Ovary (tissue), 10 donors: ENCODE measurements at places on chromosomes 3 and 15. TPM values are rescaled to one million over a fixed set of nuclear protein-coding genes. Genes with fewer than 3 reads are reported as not detected.

- no peak for DNase-seq
- no peak overlapping the region for H3K27ac ChIP-seq
- H3K36me3 ChIP-seq, result no peaks in the 10 kb centered on the region
These were observed 36.3 kb upstream of the DCLK3 start for GRCh38 chr3:36800533-36801116.

DNA sequence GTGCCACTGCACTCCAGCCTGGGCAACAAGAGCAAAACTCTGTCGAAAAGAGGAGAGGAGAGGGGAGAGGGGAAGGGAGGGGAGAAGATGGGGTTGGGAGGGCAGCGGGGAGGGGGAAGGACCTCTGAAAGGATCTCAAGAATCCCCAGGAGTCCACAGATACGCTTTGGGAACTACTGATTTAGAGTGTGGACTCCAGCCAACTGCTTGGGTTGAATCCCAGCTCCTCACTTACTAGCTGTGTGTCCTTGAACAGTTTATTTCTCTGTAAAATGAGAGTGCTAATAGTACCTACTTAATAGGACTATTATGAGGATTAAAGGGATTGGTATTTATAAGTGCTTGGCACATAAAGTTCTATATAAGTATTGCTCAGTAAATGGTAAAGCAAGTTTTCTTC is 45.0 kb upstream of the FAH start:
- no peak overlapping the region for H3K27ac ChIP-seq
- H3K36me3 ChIP-seq, result no peaks in the 10 kb centered on the region
- no peak overlapping the region for H3K4me3 ChIP-seq
- H3K4me1 ChIP-seq, result peaks cover 5% of the 10 kb centered on the region

DNA sequence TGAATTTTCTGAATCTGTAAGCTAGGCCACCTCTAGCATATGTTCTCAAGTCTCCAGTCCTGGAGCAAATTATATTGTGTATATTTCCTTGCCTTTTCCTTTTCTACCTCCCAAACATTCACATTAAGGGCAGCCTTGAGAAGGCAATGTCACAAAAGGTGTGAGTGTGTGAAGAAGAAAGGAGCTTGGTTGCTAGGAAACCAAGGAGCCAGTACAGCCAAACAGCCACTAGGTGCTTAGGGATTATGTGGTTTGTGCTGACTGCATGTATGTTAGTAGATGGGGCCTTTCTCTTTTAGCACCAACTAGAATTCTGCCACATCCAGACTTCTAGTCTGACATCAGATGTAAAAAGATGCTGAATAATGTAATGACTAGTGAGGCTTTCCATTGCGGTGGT is 118.8 kb upstream of the DAZL start:
- H3K4me3 ChIP-seq, result no peak overlapping the region
- no peaks in the 10 kb centered on the region for H3K36me3 ChIP-seq
- H3K27me3 ChIP-seq, result no peaks in the 10 kb centered on the region
- no peak overlapping the region for H3K27ac ChIP-seq
- no peak for DNase-seq

- H3K4me3 ChIP-seq, result no peak overlapping the region
- H3K27me3 ChIP-seq, result no peaks in the 10 kb centered on the region
- no peak overlapping the region for H3K27ac ChIP-seq
- DNase-seq, result no peak
- H3K36me3 ChIP-seq, result no peaks in the 10 kb centered on the region
These were observed 421.3 kb downstream of the PYDC2 start for GRCh38 chr3:191882289-191882688.

GRCh38 chr3:58666683-58667082 is at the start of gene FAM3D:
Gene FAM3D, minus strand, starts transcription at chr3:58666774. Its CDS starts 11,211 bp downstream, at chr3:58655563.
- H3K4me3 ChIP-seq, result no peak within 1 kb of the TSS
- H3K4me1 ChIP-seq, result no peaks in the 10 kb centered on the region
- H3K27ac ChIP-seq, result no peak within 1 kb of the TSS
- no peaks in the 10 kb centered on the region for H3K27me3 ChIP-seq

DNA sequence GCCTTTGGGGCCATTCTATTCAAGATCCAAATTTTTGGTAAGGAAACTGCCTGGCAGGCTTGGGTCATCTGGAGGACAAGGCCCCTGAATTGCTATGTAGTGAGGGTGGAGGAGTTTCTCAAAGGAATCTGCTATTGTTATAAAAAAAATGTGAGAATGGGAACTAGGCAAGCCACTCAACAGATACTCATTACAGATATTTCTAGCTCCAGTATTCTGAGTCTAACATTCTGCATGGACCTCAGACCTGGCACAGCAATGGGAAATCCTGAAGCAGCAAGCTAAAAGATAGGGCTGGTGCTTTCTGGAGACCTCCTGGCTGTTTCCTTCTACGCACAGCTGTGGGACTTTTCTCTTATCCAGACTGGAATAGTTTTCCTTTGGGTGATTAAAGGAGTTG is 430.7 kb upstream of the RBMS3 start:
- H3K4me1 ChIP-seq, result no peaks in the 10 kb centered on the region
- no peak overlapping the region for H3K27ac ChIP-seq
- no peak overlapping the region for H3K4me3 ChIP-seq
- DNase-seq, result no peak

GRCh38 chr15:81279621-81280485 is 44.1 kb downstream of the STARD5 start:
- no peaks in the 10 kb centered on the region for H3K4me1 ChIP-seq
- H3K4me3 ChIP-seq, result no peak overlapping the region
- no peaks in the 10 kb centered on the region for H3K36me3 ChIP-seq

DNA sequence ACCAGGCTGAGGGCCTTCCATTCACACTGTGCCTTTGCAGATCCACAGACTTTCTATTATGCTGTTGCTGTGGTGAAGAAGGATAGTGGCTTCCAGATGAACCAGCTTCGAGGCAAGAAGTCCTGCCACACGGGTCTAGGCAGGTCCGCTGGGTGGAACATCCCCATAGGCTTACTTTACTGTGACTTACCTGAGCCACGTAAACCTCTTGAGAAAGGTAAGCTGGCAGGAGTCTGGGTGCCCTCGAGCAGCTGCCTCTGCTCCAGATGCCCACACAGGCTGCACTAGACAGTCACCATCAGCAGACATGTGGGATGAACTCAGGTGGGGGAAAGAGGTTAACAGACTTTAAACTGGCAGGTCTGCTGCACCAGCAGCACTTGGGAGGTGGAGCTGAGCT is 8.3 kb downstream of the TF start:
- no peak overlapping the region for H3K27ac ChIP-seq
- no peak for DNase-seq
- H3K4me1 ChIP-seq, result no peaks in the 10 kb centered on the region
- no peak overlapping the region for H3K4me3 ChIP-seq

DNA sequence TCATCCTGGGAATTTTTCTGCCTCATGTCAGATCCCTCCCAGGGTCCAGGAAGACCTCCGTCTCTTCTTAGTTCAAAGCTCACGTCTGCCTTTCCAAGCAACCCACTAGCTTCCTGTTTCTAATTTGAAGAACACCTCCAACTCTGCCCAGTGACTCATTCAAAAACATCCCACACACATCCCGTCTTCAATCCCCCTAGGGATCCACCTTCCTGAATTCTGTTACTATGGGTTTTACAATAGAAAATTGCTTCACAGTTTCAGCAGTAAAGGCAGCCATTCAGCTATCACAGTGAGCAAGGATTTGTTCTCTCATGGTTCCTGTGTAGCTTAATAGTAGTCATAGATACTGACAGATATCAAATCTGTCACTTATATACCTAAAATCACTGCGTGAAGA is 308.3 kb upstream of the CCDC54 start:
- H3K27me3 ChIP-seq, result no peaks in the 10 kb centered on the region
- no peaks in the 10 kb centered on the region for H3K36me3 ChIP-seq
- no peak for DNase-seq
- H3K27ac ChIP-seq, result no peak overlapping the region

FAM107A gene
- total RNA-seq, result 7.1 TPM

DNA sequence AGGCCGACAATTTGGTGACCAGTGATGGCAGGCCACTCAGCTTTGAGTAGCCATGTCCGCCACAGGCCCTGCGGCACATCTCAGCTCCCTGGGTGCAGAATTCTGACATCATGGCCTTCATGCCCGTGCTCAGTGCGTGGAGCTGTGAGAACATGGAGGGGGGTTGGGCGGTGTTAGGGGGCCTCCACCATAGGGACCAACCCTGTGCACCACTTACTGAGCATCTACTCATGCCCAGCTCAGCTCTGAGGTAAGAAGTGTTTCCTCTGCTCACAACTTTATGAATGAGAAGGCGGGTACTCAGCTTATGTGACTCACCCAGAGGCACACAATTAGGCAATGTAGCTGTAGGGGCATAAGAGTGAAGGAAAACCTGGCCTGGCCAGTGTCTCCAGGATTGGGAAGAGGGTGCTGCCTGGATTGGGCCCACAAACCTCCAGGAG is 10.5 kb downstream of the ACOX2 start:
- no peak overlapping the region for H3K27ac ChIP-seq
- no peaks in the 10 kb centered on the region for H3K27me3 ChIP-seq
- H3K36me3 ChIP-seq, result no peaks in the 10 kb centered on the region
- H3K4me1 ChIP-seq, result no peaks in the 10 kb centered on the region
- no peak for DNase-seq

LRTM1 gene
- not detected for total RNA-seq
